ENCODE measurements at places on chromosomes 6 and 20. TPM values are rescaled to one million over a fixed set of nuclear protein-coding genes. Genes with fewer than 3 reads are reported as not detected.

The CDSN gene
- total RNA-seq: 0.13 TPM

The SIRPB1 gene
- 8.2 TPM for total RNA-seq

The RNF144B gene
- 153 TPM for total RNA-seq

The POM121L2 gene
- not detected for total RNA-seq

The PDE7B gene
- total RNA-seq: 15.4 TPM

DNA sequence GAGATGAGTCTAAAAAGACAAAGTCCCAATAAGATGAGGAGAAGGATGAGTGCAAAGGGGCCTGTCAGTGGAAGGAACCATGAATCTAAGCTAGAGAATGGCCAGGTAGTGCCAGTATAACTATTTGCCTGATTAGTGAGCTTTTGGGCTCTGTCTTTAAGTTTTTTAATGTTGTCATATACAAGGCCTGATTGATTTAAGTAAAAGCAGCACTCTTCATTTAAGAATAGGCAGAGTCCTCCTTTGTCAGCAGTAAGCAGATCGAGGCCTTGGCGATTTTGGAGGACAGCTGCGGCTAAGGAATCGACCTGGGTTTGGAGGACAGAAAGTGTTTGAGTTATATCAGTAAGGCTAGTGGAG is 753.4 kb upstream of the ADGRB3 start:
- H3K4me3 ChIP-seq: no peak overlapping the region
- H3K27ac ChIP-seq: no peak overlapping the region
- H3K27me3 ChIP-seq: no peaks in the 10 kb centered on the region
- no peak for DNase-seq
- no peaks in the 10 kb centered on the region for H3K36me3 ChIP-seq

DNA sequence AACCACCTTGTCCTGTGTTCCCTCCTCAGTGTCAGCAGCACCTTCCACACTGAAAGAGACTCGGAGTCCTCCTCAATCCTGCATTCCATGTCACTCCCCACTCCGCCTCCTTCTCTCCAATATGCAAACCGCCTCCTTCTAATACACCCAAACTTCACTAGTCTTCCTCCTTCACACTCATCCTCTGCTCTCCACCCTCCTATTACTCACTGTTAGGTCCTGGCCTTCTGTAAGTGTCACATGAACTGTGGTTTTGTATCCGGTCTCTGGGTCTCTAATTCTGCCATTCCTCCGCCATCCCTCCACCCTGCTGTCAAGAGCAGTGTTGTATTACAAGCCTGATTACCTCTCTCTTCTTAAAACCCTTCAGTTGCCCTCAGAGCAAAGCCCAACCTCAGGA is 200.5 kb upstream of the CDYL start:
- no peaks in the 10 kb centered on the region for H3K36me3 ChIP-seq
- no peaks in the 10 kb centered on the region for H3K27me3 ChIP-seq
- H3K4me3 ChIP-seq: no peak overlapping the region

DNA sequence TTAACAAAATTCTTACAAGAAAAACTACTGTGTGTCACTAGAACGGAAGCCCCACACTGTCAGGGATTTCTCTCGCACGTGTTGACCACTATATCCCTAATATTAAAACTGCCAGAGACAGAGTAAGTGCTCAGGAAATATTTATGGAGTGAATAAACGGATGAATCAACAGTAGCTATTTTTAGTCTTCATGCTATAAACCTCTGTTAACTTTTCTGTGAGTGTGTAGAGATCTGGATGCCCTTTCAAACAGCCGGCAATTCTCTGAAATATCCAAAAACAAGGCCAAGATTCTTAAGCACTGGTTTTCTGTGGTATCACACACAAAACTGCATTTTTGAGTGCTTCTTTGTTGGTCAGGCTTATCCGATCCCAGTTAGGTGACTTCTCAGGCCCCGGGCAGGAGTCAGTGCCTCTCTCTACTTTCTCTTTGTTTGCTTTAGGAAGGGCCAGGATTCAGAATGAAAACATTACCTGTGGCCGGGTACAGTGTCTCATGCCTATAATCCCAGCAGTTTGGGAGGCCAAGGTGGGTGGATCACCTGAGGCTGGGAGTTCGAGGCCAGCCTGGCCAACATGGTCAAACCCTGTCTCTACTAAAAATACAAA is 15.7 kb downstream of the ATP9A start:
- no peaks in the 10 kb centered on the region for H3K36me3 ChIP-seq
- no peak overlapping the region for H3K4me3 ChIP-seq
- no peaks in the 10 kb centered on the region for H3K27me3 ChIP-seq
- peak overlapping the region; percentile 72 for H3K27ac ChIP-seq

- H3K36me3 ChIP-seq: no peaks in the 10 kb centered on the region
- DNase-seq: no peak
- H3K27me3 ChIP-seq: no peaks in the 10 kb centered on the region
- H3K4me3 ChIP-seq: no peak overlapping the region
- H3K4me1 ChIP-seq: no peaks in the 10 kb centered on the region
- H3K27ac ChIP-seq: no peak overlapping the region
Measured at GRCh38 chr6:33738879-33739278, 7.8 kb downstream of the IP6K3 start.

DNA sequence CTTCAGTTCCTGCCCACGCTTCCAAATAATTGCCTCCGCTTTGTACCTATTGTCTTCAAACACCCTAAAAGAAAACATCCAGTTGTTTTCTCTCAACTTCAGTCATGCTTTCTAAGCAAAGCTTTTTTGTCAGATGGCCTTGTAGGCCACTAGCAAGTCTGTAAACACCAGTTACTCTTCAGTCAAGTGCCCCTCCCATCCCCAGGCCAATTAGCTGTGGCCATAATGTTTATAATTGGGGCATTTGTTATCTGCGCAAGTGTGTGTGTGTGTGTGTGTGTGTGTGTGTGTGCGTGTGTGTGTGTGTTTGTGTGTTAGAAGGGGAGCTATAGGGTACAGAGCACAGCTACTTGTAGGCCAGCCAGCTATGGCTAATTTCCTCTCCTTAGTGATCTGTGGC is 272.4 kb upstream of the MARCKS start:
- no peak overlapping the region for H3K4me3 ChIP-seq
- no peaks in the 10 kb centered on the region for H3K36me3 ChIP-seq
- H3K4me1 ChIP-seq: no peaks in the 10 kb centered on the region

DNA sequence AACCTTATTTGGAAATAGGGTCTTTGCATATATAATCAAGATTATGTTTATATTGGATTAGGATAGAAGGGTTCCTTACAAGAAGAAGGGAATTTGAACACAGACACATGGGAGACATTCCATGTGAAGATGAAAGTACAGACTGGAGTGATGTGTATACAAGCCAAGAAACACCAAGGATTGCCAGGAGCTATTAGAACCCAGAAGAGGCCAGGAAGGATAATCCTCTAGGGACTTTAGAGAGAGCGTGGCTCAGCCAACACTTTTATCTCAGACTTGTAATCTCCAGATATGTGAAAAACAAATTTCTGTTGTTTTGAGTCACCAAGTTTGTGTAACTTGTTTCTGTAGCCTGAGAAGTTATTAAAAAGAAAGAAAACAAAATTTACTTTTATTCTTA is 1173.9 kb upstream of the CITED2 start:
- H3K36me3 ChIP-seq: no peaks in the 10 kb centered on the region
- DNase-seq: no peak
- no peaks in the 10 kb centered on the region for H3K4me1 ChIP-seq
- H3K4me3 ChIP-seq: no peak overlapping the region

GRCh38 chr6:118621799-118622470 is 29.5 kb downstream of the CEP85L start:
- no peak for DNase-seq
- H3K27ac ChIP-seq: no peak overlapping the region
- H3K4me1 ChIP-seq: peaks cover 5% of the 10 kb centered on the region
- H3K27me3 ChIP-seq: no peaks in the 10 kb centered on the region
- H3K36me3 ChIP-seq: no peaks in the 10 kb centered on the region
- H3K4me3 ChIP-seq: no peak overlapping the region

DNA sequence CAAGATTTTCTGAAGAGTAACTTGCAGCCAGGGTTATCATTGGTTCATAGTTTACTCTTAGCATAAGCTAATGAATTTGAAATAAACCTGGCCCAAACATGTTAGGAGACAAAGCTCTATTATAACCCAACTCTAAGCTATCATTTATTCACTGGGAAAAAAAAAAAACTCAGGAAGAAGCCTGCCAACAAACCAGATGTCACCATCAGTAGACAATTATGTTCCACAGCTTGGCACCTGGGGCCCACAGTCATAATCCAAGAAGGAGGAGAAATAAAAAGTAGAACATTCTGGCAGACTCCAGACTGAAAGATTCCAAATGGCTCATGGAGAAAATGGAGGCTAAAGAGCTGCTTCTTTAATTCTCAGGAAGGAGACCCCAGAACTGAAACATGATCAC is 100.0 kb upstream of the CNR1 start:
- no peak overlapping the region for H3K4me3 ChIP-seq
- no peaks in the 10 kb centered on the region for H3K36me3 ChIP-seq
- H3K27ac ChIP-seq: no peak overlapping the region
- no peak for DNase-seq
- no peaks in the 10 kb centered on the region for H3K4me1 ChIP-seq

GRCh38 chr6:47810885-47811284 is 29.1 kb downstream of the OPN5 start:
- no peaks in the 10 kb centered on the region for H3K36me3 ChIP-seq
- H3K4me3 ChIP-seq: no peak overlapping the region
- H3K27me3 ChIP-seq: no peaks in the 10 kb centered on the region

Data from kidney (tissue), 22 donors.